ENCODE measurements at places on chromosomes 2 and 18. TPM values are rescaled to one million over a fixed set of nuclear protein-coding genes. Genes with fewer than 3 reads are reported as not detected.

GRCh38 chr2:1002350-1002749 lies 51.7 kb downstream of the SNTG2 start:
- no peak for DNase-seq

- no peak for DNase-seq
Observed at GRCh38 chr2:140786585-140786984, 1344.2 kb downstream of the LRP1B start.

AQP12A gene
- total RNA-seq: not detected

GRCh38 chr18:34315591-34316352 lies 91.1 kb upstream of the NOL4 start:
- no peak for DNase-seq

NCK2 gene
- 31.2 TPM for total RNA-seq

GRCh38 chr18:57621246-57621604 lies 411 bp downstream of the NARS1 start:
- no peak for DNase-seq

CRYBA2 gene
- total RNA-seq: not detected

C2orf15 gene
- total RNA-seq: 4.9 TPM

GRCh38 chr2:31088504-31089195 lies 49.6 kb downstream of the GALNT14 start:
- no peak for DNase-seq

Measured in HT-29 (cell line).